Gastrocnemius medialis (tissue), 4 donors: ENCODE measurements at places on chromosomes 5 and 9.

DNA sequence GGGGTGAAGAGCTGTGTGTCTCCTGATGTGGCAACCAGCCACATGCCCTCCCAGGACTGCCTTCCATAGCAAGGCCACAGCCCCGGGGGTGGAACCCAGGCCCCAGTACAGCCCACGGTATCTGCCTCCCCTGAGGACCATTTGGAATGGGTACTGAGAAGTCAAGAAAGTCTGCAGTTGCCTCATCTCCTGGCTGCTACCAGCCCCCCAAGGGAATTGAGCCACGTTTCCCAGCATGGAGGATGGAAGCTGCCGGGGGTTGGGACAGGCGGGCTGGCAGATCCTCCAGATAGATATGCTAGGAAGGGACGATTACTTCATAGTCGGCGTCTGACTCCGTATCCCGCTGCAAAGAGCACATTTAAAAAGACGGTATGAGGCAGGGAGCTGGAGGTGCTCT is 5.5 kb upstream of the DMRT2 start:
- peak; percentile 80 for DNase-seq

DNA sequence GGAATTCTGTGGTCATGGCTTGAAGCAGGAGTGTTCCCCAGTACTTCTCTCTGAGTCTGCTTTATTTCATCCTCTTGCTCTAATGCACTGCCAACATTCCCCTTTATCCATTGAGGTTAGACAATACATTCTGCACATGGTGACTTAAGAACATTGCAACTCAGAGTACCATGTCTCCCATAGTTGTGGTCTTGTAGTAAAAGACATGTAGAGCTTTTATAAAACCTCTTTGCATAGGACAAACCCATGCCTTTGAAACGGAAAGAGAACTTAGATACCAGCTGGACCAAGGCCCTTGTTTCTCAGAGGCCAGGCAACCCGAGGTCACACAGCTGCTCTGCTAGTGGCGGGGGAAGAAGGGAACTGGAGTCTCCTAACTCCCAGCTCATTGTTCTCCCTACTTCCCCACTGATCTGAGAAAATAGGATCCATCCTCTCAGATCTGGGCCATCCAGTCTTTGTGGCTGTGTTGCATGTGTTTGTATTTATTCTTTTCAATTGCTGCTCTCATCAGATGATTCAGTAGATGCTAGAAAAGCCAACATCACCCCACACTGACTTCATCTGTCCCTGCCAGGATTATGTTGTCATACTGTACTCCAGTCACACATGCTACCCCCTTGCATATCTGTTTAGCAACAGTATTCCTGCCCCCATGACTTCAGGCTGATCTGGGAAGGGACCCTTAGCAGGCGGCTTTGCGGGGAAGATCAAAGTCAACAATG is 236.9 kb downstream of the SAXO1 start:
- no peak for DNase-seq

DNA sequence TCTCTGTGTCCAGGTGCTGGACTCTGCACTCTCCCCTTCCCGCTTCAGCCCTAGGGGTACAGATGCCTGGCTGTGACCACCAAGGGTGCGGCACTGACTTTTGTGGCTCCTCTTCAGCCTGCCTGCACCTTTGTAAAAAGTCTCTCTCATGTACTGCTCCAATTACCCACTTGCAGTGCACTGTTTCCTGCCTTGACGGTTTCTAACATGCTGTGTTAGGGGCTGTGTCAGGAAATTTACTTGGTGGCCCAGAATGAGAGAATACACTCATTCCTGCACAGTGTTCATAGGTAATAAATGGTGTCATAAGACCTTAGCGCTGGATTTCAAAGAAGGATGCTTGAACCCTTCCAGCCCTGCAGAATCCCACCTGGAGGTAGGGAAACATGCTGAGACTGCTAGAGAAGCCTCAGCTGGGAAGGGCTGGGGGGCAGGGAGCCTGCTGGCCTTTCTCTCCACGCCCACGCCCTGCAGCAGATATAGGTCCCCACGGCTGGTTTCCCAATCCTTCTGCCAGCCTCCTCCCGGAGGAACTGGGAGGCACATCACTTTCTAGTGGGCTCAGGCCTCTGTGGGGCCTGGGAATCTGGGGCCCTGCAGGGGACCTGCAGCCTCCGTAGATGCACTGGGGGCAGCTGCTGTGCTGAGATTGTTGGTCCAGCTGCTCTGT is 17.6 kb upstream of the HRH2 start:
- DNase-seq = no peak

DNA sequence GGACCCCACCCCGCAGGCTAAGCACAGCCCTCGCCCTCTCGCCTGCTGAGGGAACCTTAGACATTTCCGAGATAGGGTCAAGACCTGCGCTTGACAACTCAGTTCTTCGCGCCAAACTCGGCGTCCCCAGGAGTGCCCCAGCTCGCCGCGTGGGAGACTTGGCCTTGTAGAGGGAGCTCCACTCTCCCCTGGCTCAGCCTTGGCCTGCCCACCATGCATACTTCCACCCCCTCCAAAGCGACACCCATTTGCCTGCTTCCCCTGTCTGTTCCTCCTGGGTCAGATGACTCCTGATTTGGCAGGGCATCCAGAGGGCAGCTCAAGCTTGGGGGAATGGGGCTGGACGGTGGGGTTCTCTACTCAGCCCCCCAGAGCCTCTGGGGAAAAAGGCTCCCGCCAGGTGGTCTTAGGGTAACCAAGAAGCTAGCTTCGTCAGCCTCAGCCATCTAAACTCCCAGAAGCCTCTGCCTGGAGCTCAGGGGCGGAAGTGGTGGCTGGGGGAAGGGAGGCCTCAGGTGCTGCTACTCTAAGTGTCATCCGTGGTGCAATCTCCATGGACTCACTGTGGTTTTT is 560 bp downstream of the DOCK2 start:
- DNase-seq = no peak

GRCh38 chr5:181087309-181087708 is 43.7 kb downstream of the OR2V1 start:
- no peak for DNase-seq

GRCh38 chr9:137988701-137989100 is 111.1 kb downstream of the CACNA1B start:
- no peak for DNase-seq

DNA sequence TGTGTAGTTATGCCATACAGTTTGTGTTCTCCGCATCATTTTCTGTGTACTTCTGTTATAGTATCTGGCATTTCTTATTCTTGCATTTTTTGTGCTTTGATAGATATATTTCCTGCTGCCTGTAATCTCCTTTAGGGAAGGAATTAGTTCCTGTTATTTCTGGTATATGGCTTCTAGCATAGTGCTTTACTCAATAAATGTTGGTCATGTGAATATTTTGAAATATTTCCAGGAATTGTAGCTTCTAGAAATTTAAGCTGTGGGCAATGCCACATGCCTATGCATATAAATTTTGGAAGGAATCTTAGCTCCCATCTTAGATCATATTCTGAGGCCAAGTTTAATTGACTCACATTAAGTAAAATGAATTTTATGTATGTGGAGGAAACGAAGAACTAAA is 11.5 kb upstream of the PRRC1 start:
- no peak for DNase-seq

DNA sequence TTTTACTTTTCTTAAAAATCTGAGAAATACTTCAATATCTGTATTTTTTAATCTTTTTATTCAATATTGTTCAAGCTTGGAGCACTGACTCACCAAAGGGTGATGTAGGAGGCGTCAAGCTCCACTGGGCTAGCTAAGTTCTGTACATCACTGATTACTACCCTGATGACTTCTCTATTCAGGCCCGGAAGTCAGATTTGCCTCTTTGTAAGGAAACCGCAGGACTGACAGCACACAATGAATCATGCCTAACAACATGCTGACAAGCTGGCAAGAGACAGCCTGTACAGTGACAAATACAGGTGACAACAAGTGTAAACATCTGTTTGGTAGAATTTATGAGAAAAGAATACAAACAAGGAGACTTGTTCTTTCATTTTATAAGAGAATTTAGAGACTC is 627.9 kb upstream of the RORB start:
- DNase-seq = no peak

DNA sequence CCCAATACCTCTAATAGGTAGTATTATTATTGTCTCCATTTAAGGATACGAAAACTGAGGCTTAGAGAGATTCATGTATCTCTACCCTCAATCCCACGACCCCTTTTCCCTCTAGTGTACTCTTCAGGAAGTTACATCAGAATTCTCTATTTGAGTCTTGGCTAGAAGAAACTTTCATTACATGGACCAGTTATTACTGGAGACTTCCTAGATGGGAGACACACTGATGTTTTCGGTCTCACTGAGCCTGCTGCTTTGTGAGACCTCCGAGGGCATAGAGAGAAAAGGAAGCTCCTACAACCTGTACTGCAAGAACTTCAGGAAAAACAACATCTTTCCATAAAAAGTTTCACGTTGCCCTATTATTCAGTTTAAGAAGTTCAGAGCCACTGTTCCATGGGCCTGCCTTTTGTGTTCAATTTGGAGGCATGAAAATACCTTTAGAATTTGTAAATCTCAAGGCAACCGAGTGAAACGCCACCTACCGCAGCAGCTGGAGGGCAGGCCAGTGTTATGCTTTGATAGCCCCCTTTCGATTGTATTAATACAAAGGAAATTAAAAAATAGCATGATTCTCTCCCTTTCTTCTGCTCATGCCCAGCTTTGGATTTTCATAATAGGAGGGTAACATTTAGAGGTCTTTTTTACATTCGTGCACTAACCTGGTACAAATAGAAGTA is 223.3 kb downstream of the EBF1 start:
- no peak for DNase-seq

- no peak for DNase-seq
These were observed 341.0 kb upstream of the CD180 start for GRCh38 chr5:67537439-67538148.

DNA sequence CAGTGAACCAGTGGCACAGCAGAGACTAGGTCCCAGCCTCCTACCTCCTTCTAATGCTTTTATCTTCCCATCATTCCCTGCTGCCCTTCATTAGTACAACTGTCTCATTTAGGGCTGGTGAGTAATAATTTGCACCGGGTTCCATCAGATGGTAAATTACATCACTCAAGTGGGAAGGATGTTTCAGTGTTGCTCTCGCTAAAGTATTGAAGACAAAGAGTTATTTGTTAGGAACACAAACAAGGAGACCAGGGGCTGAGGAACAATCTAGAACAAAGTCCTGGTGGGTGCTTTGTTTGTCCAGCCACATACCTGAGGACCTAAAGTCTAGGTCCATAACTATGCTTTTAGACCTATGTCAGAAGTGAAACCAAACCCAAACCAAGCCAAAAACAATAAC is 52.4 kb downstream of the SEC61B start:
- no peak for DNase-seq

DNA sequence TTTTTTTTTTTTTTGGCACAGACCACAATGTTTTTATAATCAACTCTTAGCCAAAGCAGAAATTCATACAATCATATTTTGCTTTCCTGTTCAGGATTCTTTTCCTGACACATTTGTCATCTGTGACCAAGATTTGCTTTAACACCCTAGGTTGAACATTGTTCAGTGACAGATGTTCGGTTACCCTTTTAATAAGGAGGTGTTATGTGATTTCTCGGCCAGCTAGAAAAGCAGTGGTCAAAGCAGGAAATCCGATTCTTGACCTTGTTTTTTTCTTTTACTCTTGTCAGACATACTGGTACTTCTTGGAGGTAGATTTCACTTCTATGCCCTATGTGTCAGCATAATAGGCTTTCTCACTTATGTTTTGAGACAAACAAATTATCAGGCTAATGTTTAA is 335.3 kb upstream of the ACTBL2 start:
- no peak for DNase-seq

DNA sequence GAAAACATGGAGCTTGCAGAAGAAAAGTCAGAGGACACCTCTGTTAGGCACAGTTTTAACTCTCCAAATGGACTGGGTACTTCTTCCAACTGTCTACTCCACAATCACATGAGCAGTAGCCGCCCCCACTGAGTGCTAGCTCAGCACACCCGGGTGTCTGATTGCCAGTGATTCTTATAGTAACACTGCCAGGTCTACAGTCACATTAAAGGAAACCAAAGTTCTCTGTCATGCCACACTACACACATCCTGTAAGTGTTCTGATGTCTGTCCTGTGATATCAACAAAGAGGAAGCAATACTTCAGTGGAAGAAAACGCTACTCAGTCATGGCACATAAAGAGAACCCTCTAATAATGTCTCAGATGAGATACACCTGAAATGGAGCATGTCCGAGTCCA is at the start of gene HAVCR2:
TSS of gene HAVCR2 (minus strand) at position 69 of the 400 bp plus-strand sequence. CDS start at position 8, 61 bp downstream.
- peak; percentile 38 for DNase-seq

DNA sequence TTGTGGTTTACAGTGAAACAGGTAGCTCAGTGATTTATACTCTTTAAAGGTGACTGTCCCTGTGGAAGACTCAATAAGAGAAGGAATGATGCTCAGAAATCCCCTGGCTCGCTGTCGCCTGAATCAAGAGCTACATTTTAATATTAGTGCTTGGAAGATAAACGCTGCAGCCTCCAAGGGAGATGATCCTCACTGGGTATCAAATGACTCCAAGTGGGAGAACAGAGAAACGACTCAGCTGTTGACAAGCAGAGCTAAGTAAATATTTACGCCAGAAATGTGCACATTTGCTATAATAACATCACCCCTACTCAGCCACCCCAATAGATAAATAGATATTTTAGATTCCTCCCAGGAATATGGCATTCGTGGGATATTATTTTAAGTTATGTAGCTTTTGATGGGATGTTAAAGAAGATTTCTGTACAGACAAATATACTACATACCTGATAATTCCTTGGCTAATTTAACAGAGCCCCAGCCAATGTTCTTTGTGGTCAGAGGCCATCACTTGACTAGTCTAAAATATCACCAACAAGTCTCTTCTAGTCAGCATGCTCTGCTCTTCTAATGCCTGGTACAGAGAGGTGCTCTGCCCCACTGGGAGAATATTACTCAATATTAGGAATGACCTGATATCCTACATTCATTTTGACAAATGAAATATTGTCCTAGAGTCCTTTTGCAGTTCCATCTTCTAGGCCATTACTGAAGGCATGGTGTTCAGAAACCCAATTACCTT is 18.3 kb upstream of the CCDC192 start:
- DNase-seq = peak; percentile 30

- DNase-seq = no peak
These were observed 64.4 kb upstream of the POU5F2 start for GRCh38 chr5:93805616-93806379.

- no peak for DNase-seq
These were observed 108.1 kb downstream of the SNCAIP start for GRCh38 chr5:122420091-122420490.

DNA sequence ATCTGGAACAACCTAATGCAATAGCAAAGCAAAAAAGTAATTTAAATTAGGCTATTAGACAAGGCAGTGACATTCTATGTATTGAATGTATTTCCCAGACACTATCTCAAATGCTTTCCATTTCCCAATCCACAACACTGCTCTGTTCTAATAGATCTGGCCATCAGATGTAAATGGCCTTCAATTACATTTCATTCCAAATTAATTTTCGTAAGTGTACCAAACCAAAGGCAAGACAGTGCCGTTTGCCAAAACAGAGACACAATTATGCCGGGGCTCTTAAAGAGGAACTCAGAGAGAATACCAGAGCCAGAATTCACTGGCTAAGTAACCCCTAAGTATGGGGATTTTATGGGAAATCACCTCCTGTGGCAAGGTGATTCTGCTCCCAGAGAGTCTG is 63.1 kb downstream of the GNAQ start:
- DNase-seq = no peak

GRCh38 chr9:89478821-89479668 is 18.9 kb downstream of the SEMA4D start:
- no peak for DNase-seq
